Activated naive CD4-positive, alpha-beta T cell (primary cell): ENCODE measurements at places on chromosomes 7 and 10.

DNA sequence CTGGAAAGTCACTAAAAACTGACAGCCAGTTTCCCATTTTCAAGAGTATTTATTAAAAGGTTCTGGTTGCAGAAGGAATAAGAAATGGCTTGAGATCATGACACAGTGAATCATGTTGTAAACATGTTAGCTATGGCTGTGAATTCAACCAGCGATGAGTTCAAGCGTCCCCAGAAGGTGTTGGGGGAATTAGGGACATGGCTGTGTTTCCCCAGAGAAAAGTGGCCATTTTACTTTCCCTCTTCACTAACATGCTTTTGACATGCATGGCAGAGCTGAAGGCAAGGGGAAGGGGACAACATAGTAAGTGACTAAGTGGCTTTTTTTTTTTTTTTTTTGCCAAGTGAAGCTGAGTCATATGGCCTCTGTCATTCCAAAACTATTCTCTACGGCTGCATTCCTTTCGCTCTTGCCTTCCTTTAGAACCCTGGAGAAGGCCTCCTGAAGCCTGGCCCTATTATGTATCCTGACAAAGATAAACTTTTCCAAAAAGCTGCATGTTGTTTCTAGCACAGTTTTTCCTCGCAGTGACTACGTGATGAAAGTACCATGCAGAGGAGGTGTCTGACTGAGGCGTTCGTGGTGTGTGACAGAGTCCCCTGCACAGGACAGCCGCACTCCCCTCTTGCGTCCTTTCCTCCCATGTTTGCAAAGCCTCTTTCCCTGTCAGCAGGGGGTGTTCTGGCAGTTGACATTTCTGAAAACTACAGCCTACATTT lies 46.9 kb downstream of the EGFR start:
- DNase-seq = no peak

DNA sequence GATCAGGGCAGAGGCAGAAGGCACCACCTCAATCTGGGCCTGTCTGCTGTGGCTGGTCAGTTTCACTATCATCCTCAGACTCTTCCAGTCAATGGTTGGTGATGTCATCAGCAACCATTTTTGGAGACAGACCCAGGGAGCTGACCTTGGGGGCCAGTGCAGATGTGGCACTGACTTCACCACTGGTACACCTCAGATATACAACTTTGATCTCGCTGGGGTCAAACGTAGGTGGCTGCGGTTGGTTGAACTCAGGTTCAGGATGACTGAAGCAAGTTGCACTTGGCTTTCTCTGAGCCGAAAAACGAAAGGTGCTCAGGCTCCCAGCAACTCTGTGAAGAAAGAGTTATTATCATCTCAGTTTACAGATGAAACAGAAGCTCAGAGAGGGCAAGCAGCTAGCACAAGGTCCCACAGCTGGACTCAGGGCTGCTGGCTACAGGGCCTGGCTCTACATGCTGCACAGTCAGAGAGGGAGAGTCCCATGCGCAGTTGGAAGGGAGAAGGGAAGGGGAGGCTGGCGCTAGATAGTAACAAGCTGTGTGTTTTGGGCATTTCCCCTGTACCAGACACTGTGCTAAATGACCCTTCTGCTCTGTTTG lies 27.2 kb downstream of the ANKRD16 start:
- DNase-seq = no peak

- DNase-seq = no peak
Observed at GRCh38 chr10:49682879-49683278, 3.4 kb downstream of the C10orf53 start.

DNA sequence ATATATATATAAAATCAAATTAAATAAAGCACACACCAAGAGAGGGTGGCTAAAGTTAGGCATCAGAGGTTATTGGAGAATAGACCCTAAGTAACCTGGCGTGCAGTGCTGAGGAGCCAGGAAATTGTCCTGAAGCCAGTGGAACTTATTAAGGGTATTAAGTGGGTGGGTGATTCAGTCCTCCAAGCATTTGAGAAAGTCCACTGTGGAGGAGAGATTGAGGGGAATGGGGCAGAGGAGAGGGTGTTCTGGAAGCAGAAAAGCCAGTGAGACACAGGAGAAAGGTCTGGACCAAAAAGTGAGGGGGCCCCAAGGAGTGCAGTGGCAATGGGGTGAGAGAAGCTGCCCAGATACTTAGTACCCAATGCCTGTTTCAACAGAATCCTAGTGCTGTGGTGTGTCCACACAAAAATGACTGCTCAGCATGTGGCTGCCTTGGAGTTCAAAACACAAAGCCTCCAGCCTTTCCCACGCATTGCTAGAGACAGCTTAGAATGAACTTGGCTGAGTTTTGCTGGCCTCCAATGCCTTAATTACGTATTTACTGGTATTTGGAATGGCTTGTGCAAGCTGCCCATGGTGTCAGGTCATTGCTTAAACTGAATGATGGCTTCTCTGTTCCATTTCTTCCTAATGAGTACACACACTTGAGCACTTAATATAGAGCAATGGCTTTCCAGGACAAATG lies 44.9 kb upstream of the CHST15 start:
- DNase-seq = no peak

- no peak for DNase-seq
Observed at GRCh38 chr7:98661607-98662006, 44.5 kb downstream of the NPTX2 start.

DNA sequence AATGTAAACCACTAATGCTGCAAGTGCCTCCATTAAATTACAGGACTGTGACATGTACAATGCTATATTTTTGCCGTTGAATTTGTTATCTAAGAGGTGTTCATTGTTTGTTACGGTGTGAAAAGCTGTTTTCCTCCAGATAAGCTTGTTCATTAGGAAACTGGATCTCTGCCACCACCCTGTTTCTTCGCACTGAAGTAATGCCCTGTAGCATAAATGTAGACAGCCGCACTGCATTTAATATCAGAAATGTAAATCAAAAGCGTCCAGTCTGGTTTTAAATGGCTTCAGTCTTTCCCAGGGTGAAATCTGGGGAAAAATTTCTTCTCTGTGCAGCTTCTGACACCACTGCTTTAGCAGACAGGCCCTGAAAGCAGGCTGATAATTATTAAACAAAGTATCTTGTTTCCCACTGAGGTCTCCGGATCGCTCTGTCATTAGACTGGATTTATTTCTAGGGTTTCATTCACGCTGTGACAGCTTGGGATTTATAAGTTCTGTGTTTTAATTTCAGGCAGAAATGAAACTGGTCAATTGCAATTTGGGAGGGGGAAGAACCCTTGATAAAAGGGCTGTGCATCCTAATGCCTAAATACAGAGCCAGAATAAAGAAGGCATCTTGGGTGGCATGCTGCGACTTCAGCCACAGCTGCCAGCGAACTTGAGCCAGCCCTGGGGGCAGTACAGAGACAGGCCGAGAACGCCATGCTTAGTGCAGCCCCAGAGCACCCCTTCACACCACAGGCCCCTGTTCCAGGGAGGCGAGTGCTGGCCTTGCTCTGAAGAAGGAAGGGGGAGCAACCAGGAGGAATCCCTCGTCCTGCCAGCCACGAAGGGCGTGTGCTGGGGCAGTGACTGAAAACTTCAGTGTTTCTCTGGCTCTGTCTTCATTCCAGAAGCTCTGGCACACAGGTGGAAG lies 547.7 kb upstream of the GALNT17 start:
- DNase-seq = no peak

DNA sequence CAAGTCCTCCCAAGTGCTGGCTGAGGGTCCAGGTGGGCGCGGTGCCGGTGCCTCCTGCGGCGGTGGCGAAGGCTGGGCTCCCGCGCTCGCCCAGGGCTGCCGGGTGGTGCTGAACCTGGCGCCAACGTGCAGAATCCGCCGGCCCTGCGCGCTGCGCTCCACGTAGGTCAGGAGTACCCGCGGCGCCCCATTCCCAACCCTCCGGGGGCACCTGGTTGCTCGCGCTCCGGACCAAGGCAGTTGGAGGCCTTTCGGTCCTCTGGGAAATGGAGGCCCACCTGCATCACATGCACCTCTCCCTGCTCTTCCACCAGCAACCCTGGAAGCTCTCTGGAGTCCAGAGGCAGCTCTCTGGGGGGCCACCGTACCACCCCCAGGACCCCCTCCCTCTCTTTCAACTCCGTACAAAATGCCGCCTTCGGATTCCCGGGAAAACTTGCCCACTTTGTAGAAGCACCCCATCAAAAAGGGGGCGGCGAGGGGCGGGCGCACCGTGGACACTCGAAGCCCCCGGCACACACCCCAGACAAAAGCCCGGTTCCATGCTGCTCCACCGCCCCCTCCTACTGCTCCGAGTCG lies 745 bp downstream of the SLC16A9 start:
- DNase-seq = no peak

GRCh38 chr10:30476511-30477155 lies 42.6 kb downstream of the MAP3K8 start:
- DNase-seq = no peak

- DNase-seq = no peak
Observed at GRCh38 chr7:90857603-90858002, 261.5 kb downstream of the CDK14 start.

DNA sequence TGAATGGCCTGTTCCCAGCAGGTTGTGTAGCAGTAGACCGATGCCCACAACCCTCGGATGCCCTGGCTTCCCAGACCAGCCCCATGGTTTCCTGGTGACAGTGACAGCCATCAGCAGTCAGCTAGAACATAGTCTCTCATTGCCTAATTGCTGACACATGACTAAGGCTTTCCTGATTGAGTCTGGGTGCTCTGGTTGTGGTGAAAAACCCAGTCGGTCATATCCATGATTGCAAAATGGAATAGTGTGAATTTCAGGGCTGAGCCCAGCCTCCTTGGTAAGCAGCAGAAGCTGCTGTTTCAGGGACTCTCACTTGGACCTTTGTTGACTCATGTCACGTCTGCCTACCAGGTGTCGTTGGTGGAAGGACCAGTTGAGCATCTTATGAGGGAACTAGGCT lies 36.6 kb downstream of the POR start:
- DNase-seq = no peak

GRCh38 chr7:156050636-156051569 lies 238.6 kb upstream of the SHH start:
- no peak for DNase-seq

DNA sequence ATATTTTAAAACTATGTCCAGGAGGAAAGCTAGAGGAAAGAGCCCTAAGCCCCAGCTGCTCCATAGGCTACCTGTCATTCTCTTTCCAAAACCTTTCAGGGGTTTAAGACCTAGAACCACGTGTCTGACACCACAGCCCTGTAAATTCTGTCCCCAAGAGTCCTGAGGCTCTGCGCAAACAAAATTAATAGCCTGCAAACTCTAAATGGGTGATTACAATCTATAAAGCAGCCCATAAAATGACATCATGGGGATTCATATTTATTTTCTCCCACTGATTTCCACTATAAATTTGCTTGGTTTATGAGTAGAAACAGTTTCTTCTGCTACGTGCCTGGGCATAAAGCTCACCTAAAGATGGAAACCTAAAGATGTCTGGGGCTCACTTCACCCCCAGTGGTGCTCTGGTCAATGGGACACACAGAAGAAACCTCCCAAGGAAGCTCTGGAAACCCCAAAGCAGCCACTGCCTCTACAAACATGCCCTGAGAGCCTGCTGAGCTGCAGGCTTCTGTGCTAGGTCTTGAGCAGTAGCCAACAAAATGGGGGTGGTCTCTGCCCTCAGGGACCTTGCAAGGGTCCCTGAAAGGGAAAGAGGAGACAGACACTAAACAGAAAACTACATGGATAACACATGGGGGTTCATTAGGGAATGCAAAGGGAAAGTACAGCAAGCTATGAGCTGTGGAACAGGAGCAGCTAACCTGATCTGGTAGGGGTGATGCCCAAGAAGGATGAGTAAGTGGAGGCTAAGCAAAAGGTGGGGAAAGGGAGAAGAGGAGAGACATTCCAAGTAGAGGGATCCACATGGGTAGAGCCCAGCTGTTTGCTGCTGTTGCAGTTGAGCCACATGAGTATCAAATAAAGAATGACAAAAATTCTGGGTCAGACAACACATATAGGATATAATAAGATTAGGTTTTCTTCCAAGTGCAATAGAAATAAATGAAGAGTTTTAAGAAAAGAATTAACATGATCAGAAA lies 331.7 kb downstream of the KCNMA1 start:
- DNase-seq = no peak

GRCh38 chr10:72875250-72876055 lies 18.1 kb upstream of the OIT3 start:
- no peak for DNase-seq

- DNase-seq = no peak
Observed at GRCh38 chr7:150939466-150939865, 38.7 kb downstream of the KCNH2 start.

- DNase-seq = no peak
Observed at GRCh38 chr10:44832595-44833390, 78.3 kb upstream of the TMEM72 start.

DNA sequence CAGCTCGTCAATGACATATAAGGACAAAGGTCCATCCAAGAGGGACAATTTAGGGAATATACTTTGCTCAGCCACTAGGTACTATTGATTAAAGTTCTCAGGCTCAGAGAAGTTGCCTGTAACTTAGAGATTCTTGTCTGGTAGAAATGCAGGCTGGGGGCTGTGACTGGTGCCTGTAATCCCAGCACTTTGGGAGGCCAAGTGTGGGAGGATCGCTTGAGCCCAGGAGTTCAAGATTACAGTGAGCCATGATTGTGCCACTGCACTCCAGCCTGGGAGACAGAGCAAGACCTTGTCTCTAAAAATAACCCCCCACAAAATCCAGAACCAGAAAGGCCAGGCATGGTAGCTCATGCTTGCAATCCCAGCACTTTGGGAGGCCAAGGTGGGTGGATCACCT lies 36.2 kb upstream of the ACTR3B start:
- no peak for DNase-seq

GRCh38 chr7:71430246-71430645 lies 298.3 kb downstream of the GALNT17 start:
- no peak for DNase-seq

- no peak for DNase-seq
Observed at GRCh38 chr10:132237871-132238270, 51.1 kb downstream of the DPYSL4 start.

GRCh38 chr7:20298486-20298901 lies 32.2 kb upstream of the ITGB8 start:
- no peak for DNase-seq

- no peak for DNase-seq
Observed at GRCh38 chr7:44439926-44440325, 50.5 kb downstream of the NUDCD3 start.
